ENCODE measurements at places on chromosomes 2 and 18.

- DNase-seq = peak; percentile 68
Measured at GRCh38 chr18:47323158-47323557, 71.7 kb upstream of the SKOR2 start.

- peak; percentile 96 for DNase-seq
Measured at GRCh38 chr2:189096769-189097447, 82.7 kb downstream of the COL5A2 start.

DNA sequence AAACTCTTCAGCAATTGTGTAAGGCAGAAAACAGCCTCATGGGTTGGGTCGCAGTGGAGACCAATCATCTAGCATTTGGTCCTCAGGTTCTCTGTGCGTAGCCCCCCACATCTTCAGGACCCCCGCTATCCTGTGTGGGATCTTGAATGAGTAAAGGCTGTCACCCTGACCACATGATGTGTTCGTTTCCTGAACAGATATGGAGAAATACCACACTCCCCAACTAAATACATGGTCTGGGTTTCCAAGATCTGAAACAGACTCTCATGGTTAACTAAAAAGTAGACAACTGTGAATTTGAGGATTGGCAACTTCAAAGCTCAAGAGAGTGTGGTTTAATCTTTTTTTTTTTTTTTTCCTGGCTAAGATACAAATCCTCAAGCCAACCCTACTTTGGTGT is 23.2 kb downstream of the DOCK10 start:
- DNase-seq = no peak

- DNase-seq = no peak
Measured at GRCh38 chr18:37307181-37307580, 258.4 kb downstream of the CELF4 start.

- no peak for DNase-seq
Measured at GRCh38 chr2:85173909-85174308, 40.7 kb downstream of the TCF7L1 start.

DNA sequence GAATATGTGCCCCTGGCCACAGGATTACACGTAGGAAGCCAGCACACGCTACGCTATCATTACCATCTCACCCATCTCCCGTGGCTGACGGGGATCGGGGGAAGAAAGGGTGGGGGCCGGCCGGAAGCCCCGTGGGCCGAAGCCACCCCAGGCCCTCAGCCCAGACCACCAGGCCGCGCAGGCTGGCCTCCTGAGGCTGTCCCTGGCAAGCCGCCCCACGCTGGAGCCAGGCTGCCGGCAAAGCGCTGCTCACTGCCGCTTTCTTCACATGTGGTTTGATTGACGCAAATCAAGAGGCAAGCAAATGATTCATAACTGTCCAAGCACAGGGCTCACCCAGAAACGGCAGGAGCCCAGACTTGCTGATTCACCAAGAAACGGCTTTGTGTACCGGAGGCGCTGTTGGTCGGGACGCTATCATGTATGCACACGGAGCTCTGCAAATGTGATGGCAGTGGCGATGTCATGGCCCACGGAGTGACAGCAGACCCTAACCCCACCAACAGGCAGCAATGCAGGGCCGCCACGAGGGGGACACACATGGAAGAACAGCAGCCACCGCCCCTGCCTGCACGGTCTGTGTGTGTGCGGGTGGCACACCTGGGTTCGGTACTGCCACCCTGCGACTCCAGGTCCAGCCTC is 125.7 kb downstream of the HDAC4 start:
- no peak for DNase-seq

- no peak for DNase-seq
Measured at GRCh38 chr18:64295839-64296238, 147.0 kb upstream of the LINC00305 start.

DNA sequence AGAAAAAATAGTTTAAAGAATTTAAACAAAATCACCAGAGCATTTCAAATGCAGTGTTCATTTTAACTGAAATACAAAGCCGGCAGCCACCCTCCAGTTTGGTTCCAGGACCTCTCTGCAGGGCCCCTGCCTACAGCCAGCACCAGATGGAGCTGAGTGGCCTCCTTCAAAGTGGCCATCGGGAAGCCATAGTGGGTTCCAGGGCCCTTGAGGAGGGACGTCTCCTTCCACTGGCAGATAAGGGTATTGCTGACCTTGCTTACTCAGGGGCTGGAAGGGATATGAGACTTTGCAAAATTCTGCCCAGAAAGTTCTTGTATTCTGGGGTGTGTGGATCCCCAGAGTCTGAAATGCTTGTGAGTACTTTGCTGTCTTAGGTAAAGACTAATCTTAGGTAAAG is 205.2 kb upstream of the APCDD1 start:
- no peak for DNase-seq

DNA sequence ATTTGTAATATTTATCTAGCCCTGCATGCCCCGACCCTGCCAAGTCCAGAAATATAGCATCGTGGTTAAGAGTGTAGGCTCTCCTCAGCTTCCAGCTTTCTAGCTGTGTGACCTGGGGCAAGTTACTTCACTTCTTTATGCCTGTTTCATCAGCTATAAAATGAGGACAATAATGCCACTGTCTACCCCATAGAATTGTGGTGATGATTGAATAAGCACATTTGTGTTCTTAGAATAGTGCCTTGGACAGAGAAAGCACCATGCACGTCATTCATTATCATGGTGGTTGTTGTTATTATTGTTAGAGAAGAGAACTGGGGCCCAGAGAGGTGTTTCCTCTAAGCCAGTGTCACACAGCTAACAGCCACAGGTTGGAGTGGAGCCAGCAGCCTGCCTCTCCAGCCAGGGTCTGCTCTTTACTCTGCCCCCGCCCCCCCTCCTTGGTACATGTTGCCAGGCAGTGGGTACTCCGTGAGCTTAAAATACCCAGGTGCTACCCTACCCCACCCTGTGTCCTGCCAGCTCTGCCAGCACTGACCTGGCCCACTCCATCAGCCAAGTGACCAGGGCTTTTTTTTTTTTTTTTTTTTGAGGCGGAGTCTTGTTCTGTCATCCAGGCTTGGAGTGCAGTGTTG is 202.1 kb downstream of the CTIF start:
- no peak for DNase-seq

DNA sequence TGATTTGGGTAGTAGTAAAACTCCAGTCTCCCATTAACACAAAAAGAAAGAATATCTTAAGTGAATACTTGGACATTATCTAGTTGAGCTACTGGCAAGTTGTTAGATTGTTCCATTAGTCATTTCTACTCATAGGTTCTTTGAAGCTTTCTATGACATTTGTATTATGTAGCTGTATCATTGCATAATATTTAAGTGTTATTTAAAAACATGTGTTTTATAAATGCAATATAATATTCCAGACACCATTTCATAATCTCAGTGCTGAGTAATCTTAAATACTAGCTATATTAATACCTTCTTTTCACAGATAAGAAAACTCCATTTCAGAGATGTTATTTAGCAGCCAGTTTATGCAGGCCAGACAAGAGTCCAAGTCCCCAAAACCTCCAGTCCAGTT is 271.9 kb downstream of the NCKAP5 start:
- no peak for DNase-seq

GRCh38 chr18:39841482-39842365 is 2113.3 kb upstream of the PIK3C3 start:
- DNase-seq = peak; percentile 69

DNA sequence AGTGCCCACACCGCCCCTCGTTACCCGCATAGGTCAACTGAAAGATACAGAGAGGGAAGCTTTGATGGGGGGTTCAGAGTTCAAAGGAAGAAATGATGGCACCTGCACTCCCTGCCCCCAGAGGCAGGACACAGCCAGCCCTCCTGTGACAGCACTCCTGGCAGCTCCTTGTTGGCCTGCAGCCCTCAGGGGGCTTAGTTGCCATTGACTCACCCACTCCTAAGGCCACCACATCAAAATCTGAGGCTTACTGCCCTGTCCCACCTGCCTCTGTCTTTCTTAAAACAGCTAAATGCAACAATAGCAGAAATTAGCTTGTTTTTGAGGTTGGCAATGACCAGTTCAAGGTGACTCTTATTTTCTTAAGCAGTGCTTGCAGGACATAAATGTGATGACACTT is 31.6 kb upstream of the SLC35F6 start:
- DNase-seq = no peak

- DNase-seq = no peak
Measured at GRCh38 chr2:135064149-135064548, 12.1 kb downstream of the RAB3GAP1 start.

- DNase-seq = peak; percentile 64
Measured at GRCh38 chr2:68357605-68358337, 7.3 kb upstream of the PLEK start.

DNA sequence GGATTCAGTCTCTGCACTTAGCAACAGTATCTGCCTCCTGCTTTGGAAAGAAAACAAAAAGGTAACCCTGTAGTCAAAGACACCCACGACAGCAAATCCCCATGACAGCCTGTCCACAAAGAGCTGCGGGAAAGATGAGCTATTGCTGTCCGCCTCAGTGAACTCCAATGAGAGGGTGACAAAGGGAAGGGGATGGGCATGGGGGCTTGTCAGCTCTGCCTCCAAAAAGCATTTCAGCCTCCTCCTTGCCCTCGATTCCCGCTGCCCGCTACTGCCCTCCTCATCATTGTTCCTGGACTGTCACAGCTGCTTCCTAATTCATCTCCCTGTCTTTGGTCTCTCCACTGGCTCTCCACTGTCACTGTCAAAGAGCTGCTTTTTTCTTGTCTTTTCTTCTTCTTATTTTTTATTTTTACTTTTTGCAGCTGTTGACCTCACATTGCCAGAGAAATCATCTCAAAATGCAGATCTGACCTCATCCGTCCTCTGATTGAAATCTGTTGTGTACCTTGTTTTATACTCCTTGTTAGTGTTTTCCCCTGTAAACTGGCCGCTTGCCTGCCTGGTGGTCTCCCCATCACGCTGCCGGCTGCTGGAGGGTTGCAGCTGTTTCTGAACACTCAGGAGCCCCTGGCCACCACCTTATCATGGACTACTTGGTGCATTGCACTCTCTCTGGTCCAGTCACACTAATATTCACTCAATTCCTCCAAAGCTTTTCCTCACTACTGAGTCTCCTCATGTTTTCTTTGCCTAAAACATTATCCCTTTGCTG is 7.9 kb upstream of the E2F6 start:
- DNase-seq = no peak

- DNase-seq = peak; percentile 17
Measured at GRCh38 chr18:183769-184168, 25.4 kb downstream of the USP14 start.

GRCh38 chr2:36512705-36513104 is 85.3 kb downstream of the FEZ2 start:
- no peak for DNase-seq

DNA sequence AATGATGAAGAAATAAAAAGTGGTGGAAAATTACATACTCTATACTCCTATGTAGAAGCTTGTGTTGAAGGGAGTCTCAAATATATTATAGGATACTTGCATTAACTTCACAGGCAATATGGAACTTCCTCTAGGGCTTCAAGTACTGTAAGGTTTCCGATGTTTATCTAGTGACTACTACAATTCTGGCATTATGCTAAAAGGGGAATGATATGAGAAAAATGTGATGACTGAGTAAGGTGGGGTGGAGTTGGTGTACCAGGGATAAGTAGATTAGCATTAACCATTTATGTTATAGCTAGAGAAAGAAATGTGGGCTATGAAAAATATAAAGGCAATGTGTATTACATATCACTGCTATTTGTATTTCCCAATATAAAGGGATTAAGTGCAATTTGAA is 229.5 kb downstream of the DCC start:
- peak; percentile 7 for DNase-seq

DNA sequence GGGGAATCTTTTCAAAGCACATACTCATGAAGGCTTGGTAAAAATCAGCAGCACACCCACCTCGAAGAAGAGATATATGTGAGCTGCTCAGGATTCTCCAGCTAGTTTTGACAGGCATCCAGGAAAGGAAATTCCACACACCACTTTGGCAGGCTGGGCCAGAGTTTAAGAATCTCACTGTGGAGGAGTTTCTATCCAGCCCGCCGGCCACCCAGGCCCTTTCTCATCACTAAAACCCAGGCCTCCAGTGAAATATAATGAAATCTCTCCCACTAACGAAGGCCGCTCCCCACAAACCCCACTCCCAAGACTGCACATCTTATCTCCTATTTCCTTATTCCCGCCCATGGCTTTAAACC is 202.0 kb downstream of the GLI2 start:
- peak; percentile 47 for DNase-seq

Data from A172 (cell line).